ENCODE measurements at places on chromosomes 2 and 18. TPM values are rescaled to one million over a fixed set of nuclear protein-coding genes. Genes with fewer than 3 reads are reported as not detected.
A peak's percentile ranks its signal among the peaks of the same experiment; 100 is the strongest.

DNA sequence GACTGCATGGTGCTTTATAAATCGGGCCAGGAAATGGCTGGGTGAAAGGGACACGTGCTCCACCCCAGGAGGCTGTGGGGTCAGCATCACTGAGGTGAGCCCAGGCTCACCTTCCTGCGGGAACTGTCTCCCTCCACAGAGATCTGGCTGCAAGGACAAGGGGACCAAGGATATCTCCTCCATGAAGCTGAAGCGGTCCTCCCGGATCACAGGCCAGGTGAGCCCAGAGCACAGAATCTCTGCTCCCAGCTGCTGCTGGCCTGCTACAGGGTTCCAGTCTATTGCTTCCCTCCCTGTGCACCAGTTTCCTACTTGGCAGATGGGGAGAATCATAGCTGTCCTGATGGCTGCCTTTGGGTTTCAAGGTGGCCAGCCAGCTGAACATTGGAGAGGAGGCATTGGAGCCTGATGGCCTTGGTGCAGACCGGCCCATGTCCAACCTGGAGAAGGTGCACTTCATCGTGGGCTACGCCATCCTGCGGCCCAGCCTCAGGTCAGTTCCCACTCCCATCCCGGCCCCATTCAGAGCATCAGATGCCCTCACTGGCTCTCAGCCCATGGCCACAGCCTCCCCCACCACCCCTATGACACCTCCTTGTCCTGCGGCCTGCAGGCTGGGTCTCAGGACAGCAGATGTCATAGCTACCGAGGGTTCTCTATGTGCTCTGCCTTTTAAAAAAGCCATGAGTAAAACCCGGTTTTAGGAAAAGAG is 33.7 kb upstream of the GPR17 start:
- no peak overlapping the region for H3K27ac ChIP-seq
- no peaks in the 10 kb centered on the region for H3K36me3 ChIP-seq
- no peak for DNase-seq
- H3K4me3 ChIP-seq: no peak overlapping the region
- no peaks in the 10 kb centered on the region for H3K27me3 ChIP-seq

DNA sequence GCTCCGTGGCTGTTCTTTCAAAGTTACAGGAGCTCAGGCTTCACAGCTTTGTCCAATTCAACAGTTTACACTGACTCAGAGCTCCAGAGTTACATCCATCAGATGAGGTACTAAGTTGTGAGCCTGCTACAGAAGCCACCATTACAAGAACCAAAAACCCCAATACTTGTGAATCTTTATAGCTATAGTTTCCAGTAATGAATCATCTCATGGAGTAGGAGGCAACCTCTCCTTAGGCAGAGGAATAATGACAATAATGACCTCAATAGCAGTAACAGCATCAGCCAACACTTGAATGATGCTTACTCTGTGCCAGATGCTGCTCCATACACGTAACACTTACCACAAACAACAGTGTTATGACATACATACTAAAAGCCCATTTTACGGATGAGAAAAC is 3.6 kb downstream of the ZC3H8 start:
- H3K4me1 ChIP-seq: peaks cover 7% of the 10 kb centered on the region
- no peaks in the 10 kb centered on the region for H3K36me3 ChIP-seq
- no peak overlapping the region for H3K27ac ChIP-seq
- no peak for DNase-seq

DNA sequence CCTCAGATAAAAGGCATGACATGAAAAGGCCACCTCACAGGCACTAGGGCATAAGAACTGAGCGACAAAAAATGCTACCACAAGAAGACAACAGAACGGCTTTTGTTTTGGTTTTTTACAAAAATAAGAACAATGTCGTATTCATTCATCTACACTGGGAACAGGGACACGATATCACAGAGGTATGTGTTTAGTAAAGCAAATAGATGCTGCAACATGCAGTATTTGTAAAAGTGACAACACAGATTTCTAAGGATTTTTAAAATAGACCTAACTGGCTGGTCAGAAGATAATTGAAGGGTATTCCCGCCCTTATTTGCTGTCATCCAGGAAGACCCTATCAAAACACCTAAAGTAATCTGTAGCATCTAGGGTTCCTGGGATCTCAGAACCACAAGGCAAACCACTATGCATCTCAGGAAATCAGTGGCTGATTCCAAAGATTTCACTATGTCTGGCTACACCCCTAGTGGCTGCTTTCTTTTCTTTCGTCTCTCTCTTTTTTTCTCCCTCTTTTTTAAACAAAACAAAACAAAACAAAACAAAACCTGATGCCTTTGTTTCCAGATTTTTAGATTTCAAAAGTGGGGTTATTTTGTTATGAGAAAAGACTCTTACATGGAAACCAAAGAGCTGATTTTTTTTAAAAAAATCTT is 97.2 kb downstream of the BCL11A start:
- peaks cover 6% of the 10 kb centered on the region for H3K4me1 ChIP-seq
- DNase-seq: no peak
- H3K27ac ChIP-seq: no peak overlapping the region

DNA sequence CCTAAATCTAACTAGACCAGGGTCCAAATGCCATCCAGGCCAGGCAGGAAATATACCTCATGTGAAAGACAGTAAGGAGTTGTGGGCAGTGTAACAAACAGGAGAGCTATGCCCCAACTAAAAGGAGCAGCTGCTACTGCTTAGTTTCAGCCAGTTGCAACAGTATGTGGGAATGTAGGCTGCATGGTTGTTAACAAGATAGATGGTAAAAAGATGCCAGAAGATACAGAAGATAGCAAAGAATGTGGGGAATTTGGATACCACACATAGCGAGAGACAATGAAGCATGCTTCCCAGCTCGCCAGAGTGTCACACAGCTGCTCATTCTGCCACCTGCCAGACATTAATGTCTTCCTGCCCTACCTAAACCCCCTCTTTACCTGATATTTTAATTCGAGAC is 39.4 kb upstream of the CYBRD1 start:
- no peak overlapping the region for H3K27ac ChIP-seq
- no peak overlapping the region for H3K4me3 ChIP-seq

DNA sequence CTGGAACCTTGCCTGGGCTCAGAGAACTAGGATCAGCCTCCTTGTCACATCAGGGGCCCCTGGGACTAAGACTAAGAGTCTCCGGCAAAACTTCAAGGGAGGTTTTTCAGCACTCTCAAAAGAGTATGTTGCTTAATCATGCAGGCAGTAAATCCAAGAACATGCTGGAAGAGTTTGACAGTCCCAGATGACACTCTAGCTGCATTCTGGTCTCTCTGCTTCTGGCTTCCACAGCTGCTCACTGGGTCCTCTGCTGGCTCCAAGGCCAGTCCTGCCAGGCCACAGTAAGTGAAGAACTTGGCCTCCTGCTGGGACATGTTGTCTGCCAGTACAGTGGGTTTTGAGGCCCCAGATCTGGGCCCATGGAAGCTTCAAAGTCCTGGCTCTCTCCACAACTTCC is 45.2 kb upstream of the IL1RL1 start:
- H3K27ac ChIP-seq: no peak overlapping the region
- no peaks in the 10 kb centered on the region for H3K4me1 ChIP-seq
- no peak for DNase-seq
- no peaks in the 10 kb centered on the region for H3K27me3 ChIP-seq
- H3K36me3 ChIP-seq: no peaks in the 10 kb centered on the region

The RNASEH1 gene
- total RNA-seq: 22.8 TPM

- H3K27ac ChIP-seq: no peak overlapping the region
- DNase-seq: no peak
- no peaks in the 10 kb centered on the region for H3K36me3 ChIP-seq
- no peak overlapping the region for H3K4me3 ChIP-seq
- no peaks in the 10 kb centered on the region for H3K27me3 ChIP-seq
- no peaks in the 10 kb centered on the region for H3K4me1 ChIP-seq
These were observed 166.2 kb downstream of the INHBB start for GRCh38 chr2:120511947-120512710.

GRCh38 chr2:173934895-173935294 is 30.3 kb downstream of the SP3 start:
- H3K36me3 ChIP-seq: peaks cover 12% of the 10 kb centered on the region
- DNase-seq: no peak
- no peak overlapping the region for H3K27ac ChIP-seq
- no peaks in the 10 kb centered on the region for H3K4me1 ChIP-seq
- no peak overlapping the region for H3K4me3 ChIP-seq

DNA sequence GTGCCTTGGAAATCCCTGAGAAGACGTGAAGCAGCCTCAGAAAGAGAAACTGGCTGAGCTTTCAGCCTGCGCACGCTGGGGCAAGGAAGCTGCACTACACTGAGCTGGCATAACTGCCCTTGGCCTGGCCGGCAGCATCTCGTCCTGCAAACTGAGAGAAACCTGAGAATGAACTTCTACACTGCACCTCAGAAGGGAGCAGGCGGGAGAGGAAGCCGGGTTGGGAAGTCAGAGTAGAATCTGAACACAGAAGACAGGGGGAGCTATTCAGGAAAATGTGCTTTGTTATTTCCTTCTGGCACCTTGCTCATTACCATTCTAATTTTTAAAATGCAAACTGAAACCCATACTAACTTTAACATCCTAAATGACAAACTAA is 70.9 kb downstream of the ZEB2 start:
- peak overlapping the region; percentile 24 for H3K27ac ChIP-seq
- H3K27me3 ChIP-seq: no peaks in the 10 kb centered on the region
- no peaks in the 10 kb centered on the region for H3K36me3 ChIP-seq
- DNase-seq: no peak

DNA sequence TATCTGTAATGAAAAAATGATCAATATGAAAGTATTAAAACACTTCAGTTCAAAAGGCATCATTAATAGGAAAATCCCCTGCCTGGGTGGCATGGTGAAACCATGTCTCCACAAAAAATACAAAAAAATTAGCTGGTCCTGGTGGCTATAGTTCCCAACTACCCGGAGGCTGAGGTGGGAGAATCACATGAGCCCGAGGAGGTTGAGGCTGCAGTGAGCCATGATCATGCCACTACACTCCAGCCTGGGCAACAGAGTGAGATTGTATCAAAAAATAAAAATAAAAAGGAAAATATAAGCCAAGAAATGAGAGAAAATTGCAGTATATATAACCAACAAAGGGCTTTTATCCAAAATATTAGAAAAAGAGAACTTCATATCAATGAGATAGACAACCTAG is 71.6 kb upstream of the MYCN start:
- no peak overlapping the region for H3K4me3 ChIP-seq
- H3K4me1 ChIP-seq: no peaks in the 10 kb centered on the region
- H3K36me3 ChIP-seq: no peaks in the 10 kb centered on the region
- H3K27ac ChIP-seq: no peak overlapping the region
- no peak for DNase-seq

The HOXD8 gene
- total RNA-seq: 0.32 TPM

The DSG4 gene
- total RNA-seq: not detected

- no peaks in the 10 kb centered on the region for H3K36me3 ChIP-seq
- H3K27me3 ChIP-seq: no peaks in the 10 kb centered on the region
- DNase-seq: no peak
These were observed 614.4 kb upstream of the TMEFF2 start for GRCh38 chr2:192809173-192809572.

The OSR1 gene
- 41.5 TPM for total RNA-seq

GRCh38 chr2:103153580-103154284 is 391.9 kb downstream of the TMEM182 start:
- H3K4me3 ChIP-seq: no peak overlapping the region
- peak; percentile 15 for DNase-seq
- no peaks in the 10 kb centered on the region for H3K4me1 ChIP-seq
- H3K27ac ChIP-seq: no peak overlapping the region
- H3K27me3 ChIP-seq: no peaks in the 10 kb centered on the region

The LINC00305 gene
- total RNA-seq: 1.0 TPM

GRCh38 chr2:86383844-86384243 is 46.4 kb upstream of the REEP1 start:
- no peaks in the 10 kb centered on the region for H3K36me3 ChIP-seq
- no peaks in the 10 kb centered on the region for H3K27me3 ChIP-seq
- no peak for DNase-seq
- no peaks in the 10 kb centered on the region for H3K4me1 ChIP-seq
- no peak overlapping the region for H3K27ac ChIP-seq
- H3K4me3 ChIP-seq: no peak overlapping the region

DNA sequence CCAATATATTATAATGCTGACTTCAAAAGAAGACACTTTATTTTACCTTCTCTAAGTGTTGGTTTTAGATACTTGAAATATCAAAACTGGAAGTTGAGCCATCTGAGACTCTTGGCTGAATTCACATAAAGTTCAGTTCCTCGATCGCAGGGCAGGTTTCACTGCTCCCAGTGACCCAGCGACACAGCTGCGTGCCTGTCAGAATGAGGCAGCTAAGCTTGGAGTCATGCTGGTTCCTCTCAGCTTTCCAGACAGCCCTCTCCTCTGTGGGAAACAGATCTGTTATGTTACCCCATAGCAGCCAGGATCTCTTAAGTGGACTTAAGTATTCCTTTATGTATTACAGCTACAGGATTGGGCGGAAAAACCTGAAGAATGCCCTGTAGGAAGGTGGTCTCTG is 142.8 kb upstream of the ALPP start:
- H3K4me3 ChIP-seq: no peak overlapping the region
- DNase-seq: no peak
- no peaks in the 10 kb centered on the region for H3K36me3 ChIP-seq
- H3K27ac ChIP-seq: no peak overlapping the region

The PPP1R1C gene
- 0.79 TPM for total RNA-seq

GRCh38 chr2:129929321-129930290 is 49.9 kb upstream of the RAB6C start:
- peaks cover 55% of the 10 kb centered on the region for H3K27me3 ChIP-seq
- H3K4me1 ChIP-seq: no peaks in the 10 kb centered on the region
- H3K27ac ChIP-seq: no peak overlapping the region
- DNase-seq: no peak

- no peaks in the 10 kb centered on the region for H3K27me3 ChIP-seq
- H3K36me3 ChIP-seq: no peaks in the 10 kb centered on the region
- no peak overlapping the region for H3K27ac ChIP-seq
- no peaks in the 10 kb centered on the region for H3K4me1 ChIP-seq
- no peak for DNase-seq
- H3K4me3 ChIP-seq: no peak overlapping the region
These were observed 142.4 kb downstream of the CAPN13 start for GRCh38 chr2:30664761-30665358.

DNA sequence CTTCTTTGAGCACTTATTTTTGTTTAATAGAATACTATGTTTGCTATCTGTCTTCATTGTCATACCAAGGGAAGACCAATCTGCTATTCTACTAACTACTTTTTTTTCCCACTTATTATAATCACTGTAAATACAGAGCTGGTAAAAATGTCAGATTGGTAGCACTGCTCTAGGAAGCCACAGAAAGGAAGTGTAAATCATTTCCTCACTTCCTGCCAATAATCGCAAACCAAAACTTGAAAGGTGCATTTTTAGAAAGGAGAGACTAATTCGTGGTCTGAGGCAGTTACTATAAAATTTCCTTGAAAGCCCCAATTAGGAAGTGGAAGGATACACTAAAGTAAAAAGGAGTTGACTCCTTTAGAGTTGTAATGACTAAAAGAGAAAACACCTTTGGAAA is 13.9 kb upstream of the THSD7B start:
- no peak for DNase-seq
- no peaks in the 10 kb centered on the region for H3K4me1 ChIP-seq
- H3K36me3 ChIP-seq: no peaks in the 10 kb centered on the region
- no peak overlapping the region for H3K27ac ChIP-seq

The BMP10 gene
- total RNA-seq: not detected

The NAT8 gene
- total RNA-seq: not detected

All from left lung (tissue), 14 donors.